Central memory CD8-positive, alpha-beta T cell (primary cell): ENCODE measurements at places on chromosomes 3 and 15.

DNA sequence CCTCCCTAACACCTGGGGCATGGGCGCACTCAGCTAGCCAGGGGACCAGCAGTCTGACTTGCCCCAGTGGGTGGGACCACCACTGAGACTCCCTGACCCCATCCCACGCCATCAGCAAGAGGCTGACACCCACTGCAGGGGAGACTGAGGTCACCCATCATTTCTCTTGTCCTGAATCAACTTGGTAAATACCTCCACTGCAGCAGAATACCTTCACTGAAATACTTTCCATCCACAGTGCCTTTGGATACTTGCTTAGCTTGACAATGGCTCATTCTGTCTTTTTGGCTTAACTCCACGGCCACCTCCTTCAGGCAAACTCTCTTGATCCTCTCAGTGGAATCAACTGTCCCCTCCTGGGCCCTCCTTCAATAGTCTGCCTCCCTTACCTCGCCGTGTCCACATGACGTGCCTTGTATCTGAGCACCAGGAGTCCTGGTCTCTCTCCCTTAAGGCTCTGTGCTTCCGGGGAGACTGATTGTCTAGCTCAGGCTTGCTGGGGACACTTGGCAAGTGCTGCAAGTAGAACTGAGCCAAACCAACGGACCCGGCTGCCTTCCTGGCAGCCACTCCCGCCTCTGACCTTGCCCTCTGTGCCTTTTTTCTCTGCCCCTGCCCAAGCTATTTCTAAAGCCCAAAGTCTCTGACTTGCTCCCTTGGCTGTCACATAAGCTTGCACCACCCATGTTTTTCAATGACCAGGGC, 119.1 kb downstream of the ADCY5 start:
- DNase-seq, result no peak

GRCh38 chr15:89070197-89071124, 17.8 kb upstream of the ABHD2 start:
- no peak for DNase-seq

- DNase-seq, result no peak
These were observed 410.8 kb downstream of the GAP43 start for GRCh38 chr3:116034086-116034485.

- DNase-seq, result no peak
These were observed 315.4 kb upstream of the LMCD1 start for GRCh38 chr3:8186213-8186612.

DNA sequence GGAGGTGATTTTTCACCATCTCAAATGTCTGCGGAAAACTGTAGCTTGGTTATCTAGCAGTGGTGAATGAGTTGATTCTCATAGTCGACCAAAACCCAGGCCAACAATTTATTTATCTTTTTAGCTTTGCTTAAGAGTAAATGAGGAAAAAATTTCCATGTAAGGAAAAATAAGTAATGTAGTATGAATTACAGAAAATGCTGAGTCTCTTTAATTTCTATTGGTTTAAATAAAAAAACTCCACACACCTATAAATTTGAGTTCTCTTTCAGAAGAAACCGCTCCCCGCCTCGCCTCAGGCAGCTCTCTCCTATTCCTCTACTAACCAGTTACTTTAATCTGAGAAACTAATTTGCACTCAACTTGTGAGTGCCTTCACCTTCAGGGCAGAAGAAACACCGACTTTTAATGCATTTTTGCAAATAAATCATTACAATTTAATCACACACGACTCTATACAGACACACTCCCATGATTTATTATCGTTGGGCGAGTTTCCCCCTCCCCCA, 540 bp upstream of the RSRC1 start:
- no peak for DNase-seq

DNA sequence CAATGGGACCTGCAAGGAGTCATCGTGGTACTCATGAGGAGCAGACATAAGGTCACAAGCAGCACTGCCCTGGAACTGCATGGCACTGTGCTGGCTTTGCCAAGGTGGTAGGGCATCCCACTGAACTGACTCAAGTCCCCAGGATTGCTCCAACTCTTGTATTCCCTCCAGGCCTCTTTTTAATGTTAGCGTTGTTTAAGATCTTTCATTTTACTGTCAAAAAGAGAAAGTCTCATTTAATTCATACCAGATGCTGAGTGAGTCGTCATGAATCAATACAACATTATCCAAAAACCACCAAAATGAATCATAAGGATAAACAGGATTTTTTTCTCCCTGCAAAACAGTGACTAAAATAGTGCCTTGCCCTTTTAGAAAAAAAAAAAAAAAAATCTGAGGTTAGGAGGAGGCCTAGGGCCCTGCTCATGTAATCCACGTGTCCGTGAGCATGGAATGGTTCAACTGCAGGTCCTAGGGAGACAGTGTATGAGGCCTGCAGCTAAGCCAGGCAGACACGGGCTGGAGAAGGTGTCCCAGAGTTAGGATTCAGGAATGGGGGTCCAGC, 36.7 kb upstream of the BLM start:
- no peak for DNase-seq

DNA sequence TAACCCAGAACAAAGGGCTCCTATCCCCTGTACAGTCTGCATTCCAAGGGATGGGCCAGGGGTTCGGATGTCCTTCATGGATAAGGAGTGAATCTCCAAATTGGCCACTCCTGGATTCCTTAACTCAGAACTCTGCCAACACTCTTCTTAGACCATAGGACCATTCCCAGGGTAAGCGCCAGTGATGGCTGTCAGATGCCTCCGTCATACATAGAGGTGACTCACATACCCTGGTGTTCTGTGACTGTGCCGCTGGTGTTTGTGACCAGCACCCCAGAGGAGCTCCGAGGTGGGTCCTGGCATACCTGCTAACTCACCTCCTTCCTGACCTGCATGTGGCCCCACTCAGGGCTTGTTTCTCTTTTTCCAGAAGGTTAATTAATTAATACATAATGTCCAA, 134.7 kb downstream of the KLF13 start:
- DNase-seq, result no peak

GRCh38 chr3:145383416-145383815, 777.6 kb downstream of the PLOD2 start:
- no peak for DNase-seq

DNA sequence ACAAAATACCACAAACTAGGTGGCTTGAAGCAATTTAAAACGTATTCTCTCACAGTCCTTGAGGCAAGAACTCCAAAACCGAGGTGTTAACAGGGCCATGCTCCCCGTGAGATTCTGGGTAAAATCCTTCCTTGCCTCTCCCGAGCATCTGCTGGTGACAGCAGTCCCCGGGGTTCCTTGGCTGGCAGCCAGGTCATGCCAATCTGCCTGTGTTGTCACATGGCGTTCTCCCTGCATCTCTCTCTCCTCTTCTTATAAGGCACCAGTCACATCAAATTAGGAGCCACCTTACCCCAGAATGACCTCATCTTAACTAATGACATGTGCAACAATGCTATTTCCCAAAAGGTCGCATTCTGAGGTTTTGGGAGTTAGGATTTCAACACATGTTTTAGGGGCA, 26.3 kb upstream of the LRRN1 start:
- DNase-seq, result no peak

DNA sequence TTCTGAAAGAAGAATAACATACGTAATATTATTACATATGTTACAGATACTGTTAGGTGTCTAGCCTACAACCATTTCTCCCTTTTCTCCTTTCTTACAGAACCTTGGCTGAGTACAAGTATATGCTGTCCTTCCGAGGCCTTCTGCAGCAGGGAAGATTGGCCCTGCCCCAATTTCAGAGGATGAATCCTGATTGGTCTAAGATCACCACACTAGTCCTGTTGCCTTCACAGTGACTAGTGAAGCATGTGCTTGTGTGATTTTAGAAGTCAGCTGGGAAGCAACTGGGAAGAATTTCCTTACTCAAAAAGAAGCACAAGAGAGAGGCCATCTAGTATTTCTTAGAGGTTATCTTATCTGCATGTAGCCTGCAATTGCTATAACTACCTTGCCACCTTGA, 30.6 kb upstream of the MECOM start:
- no peak for DNase-seq

- no peak for DNase-seq
These were observed 20.3 kb downstream of the SPG21 start for GRCh38 chr15:64969401-64969800.

DNA sequence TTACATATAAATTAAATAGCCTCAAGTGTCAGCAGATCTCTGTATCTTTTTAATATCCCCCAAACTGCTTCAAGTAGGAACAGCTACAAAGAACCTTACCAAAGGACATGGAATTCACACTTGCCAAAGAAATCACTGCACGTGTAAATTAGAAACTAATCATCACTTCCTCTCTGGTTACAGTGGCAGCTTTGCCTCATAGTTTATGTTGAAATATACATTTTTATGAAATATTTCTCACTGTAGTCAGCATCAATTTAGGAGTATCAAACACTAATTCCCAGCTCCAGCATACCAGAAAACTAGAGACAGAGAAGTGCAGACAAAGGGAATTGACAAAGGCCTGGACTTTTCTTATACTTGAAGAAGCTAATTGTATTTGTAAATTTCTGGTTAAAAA, 260.9 kb downstream of the TIGIT start:
- no peak for DNase-seq

- no peak for DNase-seq
These were observed 222.1 kb upstream of the ADAMTS9 start for GRCh38 chr3:64909757-64910467.

GRCh38 chr15:43769584-43770228, 7.1 kb downstream of the ELL3 start:
- DNase-seq, result peak; percentile 37

- no peak for DNase-seq
These were observed 9.1 kb downstream of the FES start for GRCh38 chr15:90893175-90894090.

- DNase-seq, result no peak
These were observed 951 bp downstream of the POMGNT2 start for GRCh38 chr3:43104660-43105595.

DNA sequence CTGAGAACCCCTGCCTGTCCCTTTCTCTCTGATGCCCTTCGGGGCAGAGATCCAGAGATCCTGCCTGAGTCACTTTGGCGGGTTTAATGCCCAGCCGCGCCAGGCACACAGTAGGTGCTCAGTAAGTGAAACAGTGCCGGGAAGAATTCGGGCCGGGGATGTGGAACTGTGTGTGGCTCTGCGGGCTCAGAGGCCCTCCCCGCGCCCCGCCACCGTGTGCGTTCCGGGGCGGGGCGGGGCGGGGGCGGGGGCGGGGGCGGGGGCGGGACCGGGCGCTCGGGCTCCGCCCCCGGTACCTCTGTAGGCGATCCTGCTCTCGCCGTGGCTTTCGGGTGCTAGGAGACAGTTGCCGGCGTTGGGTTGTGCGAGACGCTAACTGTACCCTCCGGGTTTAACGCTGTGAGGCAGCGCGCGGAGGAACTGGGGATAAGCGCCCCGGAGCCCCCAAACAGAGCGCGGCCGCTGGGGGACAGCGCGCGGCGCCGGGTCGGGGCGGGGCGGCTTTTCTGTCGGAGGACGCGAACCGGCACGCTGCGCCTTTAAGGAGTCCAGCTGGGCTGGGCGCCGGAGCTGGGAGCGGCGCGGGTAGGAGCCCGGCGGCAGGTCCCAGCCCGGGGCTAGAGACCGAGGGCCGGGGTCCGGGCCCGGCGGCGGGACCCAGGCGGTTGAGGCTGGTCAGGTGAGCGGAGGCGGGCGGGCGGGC, at the start of gene ABHD6:
TSS of gene ABHD6 (plus strand) at position 555 of the 703 bp plus-strand sequence. CDS start 18,795 bp downstream, outside the sequence.
- peak; percentile 78 for DNase-seq

DNA sequence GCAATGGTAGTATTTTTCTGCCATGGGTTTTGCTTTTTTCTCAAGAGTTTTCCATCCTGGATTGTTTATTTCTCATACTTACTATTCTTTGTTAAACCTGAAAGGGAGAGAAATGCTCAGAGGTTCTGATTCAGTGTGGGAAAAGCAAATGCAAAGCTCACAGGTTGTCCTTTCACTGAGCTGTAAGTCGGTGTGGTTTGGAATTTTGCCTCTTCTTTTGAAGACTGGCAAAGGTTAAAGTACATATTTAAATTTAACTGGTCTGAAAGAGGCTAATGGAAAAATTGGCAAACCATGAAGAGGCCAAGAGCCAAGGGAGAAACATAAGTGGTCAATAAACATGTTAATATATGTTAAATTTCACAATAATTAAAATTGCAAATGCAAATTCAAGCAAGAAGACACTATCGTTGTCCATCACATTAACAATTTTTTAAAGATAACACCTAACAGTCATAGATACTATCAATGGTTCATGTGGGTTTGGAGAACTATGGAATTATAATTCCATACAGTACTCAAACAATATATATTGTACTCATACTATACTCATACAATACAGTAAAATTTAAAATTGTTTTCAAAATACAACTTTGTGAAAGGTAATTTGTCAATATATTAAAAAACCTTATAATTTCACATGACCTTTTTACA, 246.8 kb upstream of the STT3B start:
- DNase-seq, result no peak

DNA sequence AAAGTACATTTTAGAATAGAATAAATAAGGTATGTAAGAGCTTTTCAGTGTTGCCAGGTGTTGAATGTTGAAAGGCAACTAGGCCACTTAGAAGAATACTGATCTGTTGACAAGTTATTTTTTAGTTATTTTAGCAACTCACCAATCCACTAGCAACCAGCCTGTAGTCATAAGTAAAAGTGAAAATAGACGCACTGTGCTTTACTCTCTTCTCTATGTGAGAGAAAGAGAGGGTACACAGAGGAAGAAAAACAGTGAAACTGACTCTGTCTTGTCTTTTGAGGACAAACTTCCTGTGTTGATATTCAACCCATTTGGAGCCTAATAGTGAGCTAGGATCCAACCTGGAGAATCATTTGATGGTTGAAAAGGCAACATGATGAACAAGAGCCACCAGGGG, 327.1 kb upstream of the GOLIM4 start:
- no peak for DNase-seq

- no peak for DNase-seq
These were observed 426.5 kb downstream of the TBC1D5 start for GRCh38 chr3:17315897-17316296.

- no peak for DNase-seq
These were observed 189.4 kb downstream of the SLC9A9 start for GRCh38 chr3:143658861-143659260.

DNA sequence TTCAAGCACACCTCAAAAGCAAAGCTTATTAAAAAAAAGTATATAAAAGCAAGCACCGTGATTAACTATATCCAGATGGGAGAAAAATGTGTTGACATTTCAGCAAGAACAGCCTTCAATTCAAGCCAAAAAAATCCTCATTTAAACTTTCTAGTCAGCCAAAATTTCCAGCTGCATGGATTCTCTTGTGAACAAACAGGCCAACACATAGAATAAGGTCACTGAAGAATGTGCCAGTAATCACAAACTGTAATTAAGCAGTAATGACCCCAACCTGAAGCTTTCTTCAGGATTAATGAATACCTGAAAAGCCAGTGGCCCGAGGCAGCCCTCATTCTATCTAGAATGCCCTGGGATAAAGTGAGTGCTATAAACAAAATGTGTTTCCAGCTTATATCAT, 130.7 kb upstream of the KCNMB2 start:
- DNase-seq, result no peak
